DND-41 (cell line): ENCODE measurements at places on chromosomes 1 and 21.

DNA sequence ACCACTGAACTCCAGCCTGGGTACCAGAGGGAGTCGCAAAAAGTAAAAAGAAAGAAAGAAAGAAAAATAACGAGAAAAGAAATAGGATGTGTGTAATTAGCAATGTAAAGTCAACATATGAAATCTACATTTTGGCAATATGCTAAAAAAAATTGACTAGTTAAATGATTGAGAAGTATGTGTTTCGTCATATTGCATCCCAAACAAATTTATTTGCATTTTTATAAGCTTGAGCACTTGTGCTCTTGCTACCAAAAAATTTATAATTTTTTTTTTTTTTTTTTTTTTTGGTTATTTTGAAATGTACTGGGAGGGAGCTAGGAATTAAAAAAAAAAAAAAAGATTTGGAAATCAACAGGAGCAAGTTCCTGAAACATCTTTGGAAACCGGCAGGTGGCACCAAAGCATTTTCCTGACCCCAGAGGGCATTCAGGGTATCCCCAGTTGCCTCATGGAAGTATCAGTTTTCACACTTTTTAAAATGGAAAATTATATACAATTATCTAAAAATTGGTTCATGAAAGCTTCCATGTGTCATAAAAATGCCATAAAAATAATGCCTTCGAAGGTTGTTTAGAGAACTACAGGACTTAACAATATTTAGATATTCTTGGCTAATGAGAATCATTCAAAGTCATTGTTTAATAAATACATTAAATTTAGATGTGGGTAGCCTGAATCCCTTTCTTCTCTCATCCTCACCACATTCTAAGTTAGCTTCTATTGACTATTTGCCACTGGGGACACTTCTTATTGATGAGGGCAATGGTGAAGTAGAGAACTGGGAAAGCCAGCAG, 4.8 kb upstream of the HEATR1 start:
- peaks cover 9% of the 10 kb centered on the region for H3K4me1 ChIP-seq
- DNase-seq, result peak; percentile 51
- no peaks in the 10 kb centered on the region for H3K36me3 ChIP-seq
- no peak overlapping the region for H3K27ac ChIP-seq
- H3K27me3 ChIP-seq, result no peaks in the 10 kb centered on the region
- H3K4me3 ChIP-seq, result no peak overlapping the region

GRCh38 chr1:48493970-48494769, 22.2 kb upstream of the SPATA6 start:
- no peaks in the 10 kb centered on the region for H3K36me3 ChIP-seq
- no peak overlapping the region for H3K27ac ChIP-seq
- no peak for DNase-seq
- no peaks in the 10 kb centered on the region for H3K4me1 ChIP-seq
- H3K4me3 ChIP-seq, result no peak overlapping the region

DNA sequence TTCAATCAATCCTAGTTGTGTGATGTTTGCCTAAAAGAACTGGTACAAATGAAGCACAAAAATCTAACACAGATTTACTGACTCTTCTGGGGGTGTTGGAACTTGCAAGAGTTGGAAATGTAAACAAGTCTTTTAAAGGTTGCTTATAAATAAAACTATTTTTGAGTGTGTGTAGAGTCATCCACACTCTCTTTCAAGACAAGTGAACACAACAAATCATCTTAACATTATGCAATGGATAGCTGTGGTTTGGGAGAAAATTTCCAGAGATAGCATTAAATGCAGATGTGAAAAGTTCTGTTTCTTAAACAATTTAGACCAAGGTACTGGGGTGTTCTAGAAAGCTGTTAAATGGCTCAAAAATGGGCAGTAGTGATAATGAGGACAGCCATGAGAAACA, 28.7 kb downstream of the C1orf87 start:
- H3K4me1 ChIP-seq, result no peaks in the 10 kb centered on the region
- H3K36me3 ChIP-seq, result no peaks in the 10 kb centered on the region
- no peak for DNase-seq
- H3K27me3 ChIP-seq, result no peaks in the 10 kb centered on the region
- no peak overlapping the region for H3K27ac ChIP-seq
- H3K4me3 ChIP-seq, result no peak overlapping the region

- H3K27ac ChIP-seq, result peak overlapping the region; percentile 91
- no peaks in the 10 kb centered on the region for H3K27me3 ChIP-seq
- peak overlapping the region; percentile 78 for H3K4me3 ChIP-seq
- DNase-seq, result peak; percentile 67
- peaks cover 33% of the 10 kb centered on the region for H3K36me3 ChIP-seq
Measured at GRCh38 chr1:8879922-8880676, 1.6 kb upstream of the ENO1 start.

DNA sequence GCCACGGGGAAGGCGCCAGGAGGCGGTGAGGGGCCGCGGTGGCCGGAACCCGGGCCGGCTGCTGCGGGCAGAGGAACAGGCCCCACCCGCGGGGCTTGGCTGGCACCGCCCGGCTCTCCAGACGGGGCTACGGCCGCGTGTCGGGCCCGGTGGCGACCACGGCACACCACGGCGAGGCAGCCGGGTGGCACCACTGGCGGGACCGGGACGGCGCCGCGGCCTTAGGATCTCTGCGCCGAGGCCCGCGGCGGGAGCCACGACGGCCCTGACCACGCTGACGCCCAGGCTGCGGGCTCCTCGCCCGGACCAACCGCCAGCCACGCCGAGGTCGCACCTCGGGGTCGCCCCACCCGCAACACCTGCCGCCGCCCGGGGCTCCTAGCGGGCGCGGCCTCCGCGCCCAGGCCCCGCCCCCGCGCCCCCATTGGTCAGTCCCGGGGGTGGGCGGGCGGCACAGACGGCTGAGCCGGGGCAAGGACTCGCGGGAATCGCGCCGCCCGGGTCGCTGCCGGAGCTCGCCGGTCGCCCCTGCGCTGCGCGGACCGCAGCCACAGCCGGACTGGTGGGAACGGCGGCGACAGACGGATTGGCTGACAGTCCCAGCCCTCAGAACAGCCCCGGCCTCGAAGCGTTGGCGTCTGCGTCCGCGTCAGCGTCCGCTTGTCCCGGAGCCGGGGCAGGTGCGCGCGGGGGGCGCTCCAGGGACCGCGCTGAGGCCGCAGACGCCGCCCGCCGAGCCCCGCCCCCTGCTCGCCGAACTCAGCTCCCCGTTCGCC, at the start of gene BMP8A:
TSS of gene BMP8A (plus strand) at position 491 of the 776 bp plus-strand sequence. CDS start 356 bp downstream, outside the sequence.
- no peak within 1 kb of the TSS for H3K27ac ChIP-seq
- DNase-seq, result peak; percentile 58
- H3K4me3 ChIP-seq, result no peak within 1 kb of the TSS
- H3K4me1 ChIP-seq, result peaks cover 5% of the 10 kb centered on the region

GRCh38 chr1:162701286-162701685, 69.0 kb downstream of the DDR2 start:
- H3K27ac ChIP-seq, result no peak overlapping the region
- H3K36me3 ChIP-seq, result no peaks in the 10 kb centered on the region
- no peak for DNase-seq
- H3K4me1 ChIP-seq, result no peaks in the 10 kb centered on the region

DNA sequence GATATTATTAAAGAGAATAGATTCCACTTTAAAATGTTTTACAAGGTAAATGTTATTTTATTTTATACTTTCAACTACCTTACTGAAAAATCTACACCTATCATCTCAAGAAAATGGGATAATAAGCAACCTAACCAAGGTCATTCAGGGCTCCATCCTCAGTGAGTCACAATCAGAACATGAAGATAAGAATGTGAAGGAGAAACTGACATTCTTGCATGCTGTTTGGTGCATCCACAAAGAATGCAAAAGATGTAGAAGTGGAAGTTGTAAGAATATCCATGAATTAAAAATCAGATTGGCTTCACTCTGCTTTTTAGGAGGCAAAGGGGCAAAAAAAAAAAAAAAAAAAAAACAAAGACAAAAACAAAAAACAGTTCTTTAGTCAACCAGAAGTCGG, 6.5 kb downstream of the WARS2 start:
- H3K4me3 ChIP-seq, result no peak overlapping the region
- no peak overlapping the region for H3K27ac ChIP-seq
- H3K36me3 ChIP-seq, result no peaks in the 10 kb centered on the region
- H3K27me3 ChIP-seq, result no peaks in the 10 kb centered on the region
- peaks cover 3% of the 10 kb centered on the region; the same call in 1 of the 2 replicates for H3K4me1 ChIP-seq

- no peak overlapping the region for H3K27ac ChIP-seq
- DNase-seq, result no peak
- no peaks in the 10 kb centered on the region for H3K4me1 ChIP-seq
- no peaks in the 10 kb centered on the region for H3K36me3 ChIP-seq
- H3K27me3 ChIP-seq, result no peaks in the 10 kb centered on the region
Measured at GRCh38 chr21:45827881-45828579, 153.5 kb upstream of the COL6A1 start.

GRCh38 chr1:149936170-149936991, at the start of gene MTMR11:
MTMR11 (minus strand) TSS chr1:149936879; CDS start chr1:149936647, 232 bp downstream.
- no peaks in the 10 kb centered on the region for H3K36me3 ChIP-seq
- H3K27me3 ChIP-seq, result no peaks in the 10 kb centered on the region
- H3K4me3 ChIP-seq, result no peak within 1 kb of the TSS
- no peak within 1 kb of the TSS for H3K27ac ChIP-seq
- H3K4me1 ChIP-seq, result peaks cover 13% of the 10 kb centered on the region
- DNase-seq, result no peak

DNA sequence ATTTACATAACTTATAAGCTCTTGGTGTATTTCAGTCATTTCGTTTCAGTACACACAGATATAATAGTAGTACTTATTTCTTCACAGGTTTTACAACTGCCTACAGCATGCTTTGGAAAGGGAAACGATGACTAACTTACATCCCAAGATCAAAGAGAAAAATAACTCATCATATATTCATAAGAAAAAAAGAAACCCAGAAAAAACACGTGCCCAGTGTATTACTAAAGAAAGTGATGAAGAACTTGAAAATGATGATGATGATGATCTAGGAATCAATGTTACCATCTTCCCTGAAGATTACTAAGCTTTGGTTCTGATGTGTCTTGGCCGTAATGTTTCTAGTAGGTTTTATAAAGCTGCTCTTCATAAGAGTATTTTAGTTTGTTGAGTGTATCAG, 30.9 kb downstream of the TYW3 start:
- H3K27ac ChIP-seq, result no peak overlapping the region
- peaks cover 62% of the 10 kb centered on the region for H3K36me3 ChIP-seq
- H3K27me3 ChIP-seq, result no peaks in the 10 kb centered on the region
- H3K4me3 ChIP-seq, result no peak overlapping the region
- H3K4me1 ChIP-seq, result no peaks in the 10 kb centered on the region

- no peak overlapping the region for H3K4me3 ChIP-seq
- DNase-seq, result no peak
- H3K27ac ChIP-seq, result no peak overlapping the region
Measured at GRCh38 chr1:1670866-1671265, 12.1 kb upstream of the CDK11B start.

GRCh38 chr1:151003180-151003579, 3.5 kb downstream of the MINDY1 start:
- H3K4me1 ChIP-seq, result peaks cover 53% of the 10 kb centered on the region
- no peaks in the 10 kb centered on the region for H3K27me3 ChIP-seq
- no peaks in the 10 kb centered on the region; the same call in 1 of the 2 replicates for H3K36me3 ChIP-seq
- peak overlapping the region; percentile 4; the same call in 1 of the 2 replicates for H3K27ac ChIP-seq
- peak; percentile 53 for DNase-seq
- no peak overlapping the region for H3K4me3 ChIP-seq

GRCh38 chr21:31136891-31137290, 98.6 kb upstream of the KRTAP19-8 start:
- H3K36me3 ChIP-seq, result peaks cover 8% of the 10 kb centered on the region
- H3K27ac ChIP-seq, result no peak overlapping the region
- no peak for DNase-seq

- no peak for DNase-seq
- H3K27me3 ChIP-seq, result peaks cover 15% of the 10 kb centered on the region
- no peaks in the 10 kb centered on the region for H3K36me3 ChIP-seq
- no peak overlapping the region for H3K4me3 ChIP-seq
Measured at GRCh38 chr1:36836196-36836883, 198.0 kb downstream of the GRIK3 start.

DNA sequence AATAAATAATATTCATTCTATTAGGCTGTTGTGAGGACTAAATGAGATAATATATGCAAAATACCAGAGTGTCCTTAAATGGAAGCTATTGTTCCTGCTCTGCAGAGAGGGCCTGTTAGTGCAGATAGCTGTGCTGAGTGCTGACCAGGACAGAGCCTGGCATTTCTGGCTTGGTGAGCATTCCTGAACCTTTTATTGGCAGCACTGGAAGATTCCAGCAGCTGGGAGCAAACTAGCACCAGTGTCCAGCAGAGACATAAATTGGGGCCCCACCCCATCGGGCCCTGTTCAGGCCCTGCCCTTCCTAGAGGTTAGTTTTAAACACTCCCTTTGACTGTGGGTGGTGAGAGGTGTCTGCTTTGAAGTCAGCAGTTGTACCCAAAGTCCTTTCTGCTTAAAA, 85.9 kb upstream of the GADD45A start:
- no peak overlapping the region for H3K4me3 ChIP-seq
- no peaks in the 10 kb centered on the region for H3K4me1 ChIP-seq
- H3K27me3 ChIP-seq, result no peaks in the 10 kb centered on the region
- no peaks in the 10 kb centered on the region for H3K36me3 ChIP-seq
- H3K27ac ChIP-seq, result no peak overlapping the region
- no peak for DNase-seq

GRCh38 chr21:42421018-42421793, 17.5 kb downstream of the UBASH3A start:
- H3K4me3 ChIP-seq, result peak overlapping the region; percentile 17; the same call in 1 of the 2 replicates
- H3K27me3 ChIP-seq, result no peaks in the 10 kb centered on the region
- H3K27ac ChIP-seq, result peak overlapping the region; percentile 94
- DNase-seq, result peak; percentile 85

DNA sequence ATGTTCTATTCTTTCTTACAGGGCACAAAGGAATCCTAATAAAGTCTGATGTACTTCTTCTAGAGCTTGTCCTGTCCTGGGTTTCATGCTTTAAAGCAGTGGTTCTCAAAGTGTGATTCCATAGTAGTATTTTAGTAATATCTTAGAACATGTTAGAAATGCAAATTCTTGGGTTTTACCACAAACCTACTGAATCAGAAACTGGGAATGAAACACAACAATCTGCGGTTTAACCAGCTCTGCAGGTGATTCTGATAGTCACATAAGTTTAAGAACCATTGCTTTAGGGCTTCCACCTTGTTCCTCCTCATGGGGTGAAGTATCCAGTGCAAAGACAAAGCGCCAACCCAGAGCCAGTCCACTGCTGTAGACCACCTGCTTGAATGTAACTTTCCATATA, 41.1 kb downstream of the NGF start:
- peaks cover 7% of the 10 kb centered on the region for H3K27me3 ChIP-seq
- H3K4me3 ChIP-seq, result no peak overlapping the region
- no peaks in the 10 kb centered on the region for H3K36me3 ChIP-seq
- no peak overlapping the region for H3K27ac ChIP-seq
- no peaks in the 10 kb centered on the region for H3K4me1 ChIP-seq

- no peaks in the 10 kb centered on the region for H3K27me3 ChIP-seq
- H3K27ac ChIP-seq, result peak overlapping the region; percentile 96
- peaks cover 44% of the 10 kb centered on the region for H3K36me3 ChIP-seq
- peak overlapping the region; percentile 96 for H3K4me3 ChIP-seq
Measured at GRCh38 chr1:7962014-7962335, 464 bp downstream of the PARK7 start.

GRCh38 chr1:3772027-3772714, 378 bp upstream of the SMIM1 start:
- H3K27ac ChIP-seq, result no peak overlapping the region
- no peak overlapping the region for H3K4me3 ChIP-seq
- H3K4me1 ChIP-seq, result no peaks in the 10 kb centered on the region
- no peak for DNase-seq

- no peaks in the 10 kb centered on the region for H3K36me3 ChIP-seq
- no peak overlapping the region for H3K27ac ChIP-seq
- no peak overlapping the region for H3K4me3 ChIP-seq
Measured at GRCh38 chr1:6409053-6409452, 10.7 kb downstream of the HES2 start.
